Fibroblast of pulmonary artery (primary cell): ENCODE measurements at places on chromosomes 5 and 9.
A peak's percentile ranks its signal among the peaks of the same experiment; 100 is the strongest.

GRCh38 chr9:90097237-90097636 is 492.4 kb downstream of the GADD45G start:
- DNase-seq, result no peak

- DNase-seq, result no peak
These were observed 132.0 kb downstream of the PIK3R1 start for GRCh38 chr5:68347536-68347935.

GRCh38 chr5:6086871-6087270 is 291.5 kb downstream of the MED10 start:
- no peak for DNase-seq

DNA sequence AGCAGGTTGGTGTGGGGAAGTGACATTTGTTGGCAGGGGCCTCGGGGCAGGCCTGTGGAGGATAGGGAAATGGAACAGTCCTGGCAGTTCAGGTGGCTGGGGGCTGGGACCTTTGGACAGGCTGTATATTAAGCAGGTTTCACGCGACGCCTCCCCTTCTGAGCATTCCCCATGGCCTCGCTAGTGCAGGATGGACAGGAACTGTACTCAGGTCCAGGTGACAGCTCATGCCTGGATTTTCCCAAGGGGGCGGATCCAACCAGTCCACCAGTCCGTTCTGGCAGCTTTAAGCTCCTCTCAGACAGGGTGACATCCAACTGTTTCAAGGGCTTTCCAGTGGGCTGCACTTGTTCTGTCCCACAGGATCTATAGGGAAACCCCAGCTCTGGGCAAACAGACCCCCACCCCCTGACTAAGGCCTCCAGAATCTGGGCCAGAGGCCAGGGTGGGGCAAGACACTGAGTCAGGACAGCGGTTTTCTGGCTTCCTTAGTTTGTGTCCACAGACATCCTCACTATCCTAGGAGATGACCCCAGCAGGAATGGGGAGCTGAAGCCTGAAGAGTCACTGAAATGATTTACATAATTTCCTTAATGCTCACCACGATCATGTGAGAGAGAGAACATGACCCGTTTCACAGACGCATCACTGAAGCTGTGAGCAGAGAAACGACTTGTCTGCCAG is 20.9 kb downstream of the CSF2 start:
- DNase-seq, result peak; percentile 85

GRCh38 chr9:127611899-127612790 is at the start of gene STXBP1:
STXBP1 (plus strand) TSS chr9:127612277; CDS start chr9:127612404, 127 bp downstream.
- peak; percentile 85 for DNase-seq

DNA sequence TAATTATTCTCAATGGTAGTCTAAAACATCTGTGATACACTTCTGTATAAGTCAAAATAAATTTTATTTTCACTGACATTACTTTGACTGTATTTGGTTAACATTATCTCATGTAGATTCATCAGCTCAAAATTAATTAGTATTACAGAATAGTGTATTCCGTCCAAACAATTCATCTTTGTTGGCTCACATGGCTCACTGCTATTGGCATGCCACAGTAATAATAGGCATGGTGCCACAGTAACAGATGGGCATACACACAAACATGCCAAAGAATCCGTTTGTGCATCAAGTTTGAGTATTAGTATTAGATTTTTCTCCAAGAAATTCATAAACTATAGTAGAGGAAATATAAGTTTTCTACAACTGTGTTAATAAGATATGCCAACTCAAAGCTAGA is 14.2 kb downstream of the AP3B1 start:
- DNase-seq, result no peak

DNA sequence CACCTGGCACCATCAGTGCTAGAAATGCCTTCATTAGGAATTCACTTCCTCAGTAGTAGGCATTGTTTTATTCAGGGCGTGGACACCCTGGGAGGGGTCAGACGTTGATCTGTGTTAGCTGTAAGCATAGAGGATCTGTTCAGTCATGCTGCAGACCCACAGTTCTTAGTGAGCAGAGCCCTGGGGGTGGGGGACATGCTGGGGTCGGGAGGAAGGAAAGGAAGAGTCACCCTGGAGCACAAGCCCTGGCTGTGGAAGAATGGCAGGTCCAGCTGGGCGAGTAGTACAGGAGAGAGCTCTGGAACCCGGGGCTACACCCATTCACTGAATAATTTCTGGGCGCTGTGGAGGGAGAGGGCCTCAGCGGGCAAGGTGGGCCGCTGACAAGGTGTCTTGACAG is 172.5 kb downstream of the FSTL4 start:
- DNase-seq, result no peak

GRCh38 chr5:74581988-74582365 is 58.6 kb downstream of the ENC1 start:
- no peak for DNase-seq

DNA sequence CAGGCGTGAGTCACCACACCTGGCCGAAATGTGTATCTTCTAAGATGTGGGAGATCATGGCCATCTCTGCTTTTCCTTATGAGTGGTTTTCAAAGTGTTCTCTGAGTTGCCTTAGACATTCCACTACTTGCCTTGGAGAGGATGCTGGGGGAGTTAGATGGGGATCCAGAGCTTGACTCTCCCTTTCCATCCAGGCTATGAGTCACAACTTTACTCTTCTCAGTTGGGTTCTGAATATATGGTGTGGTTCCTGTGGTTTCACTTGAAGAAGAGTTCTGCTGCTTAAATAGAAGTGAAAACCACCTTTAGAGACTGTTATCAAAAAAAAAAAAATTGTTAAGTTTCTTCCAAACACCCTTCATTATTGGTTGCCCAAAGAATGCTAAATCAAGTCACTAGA is 217.6 kb downstream of the ZNF608 start:
- DNase-seq, result no peak

DNA sequence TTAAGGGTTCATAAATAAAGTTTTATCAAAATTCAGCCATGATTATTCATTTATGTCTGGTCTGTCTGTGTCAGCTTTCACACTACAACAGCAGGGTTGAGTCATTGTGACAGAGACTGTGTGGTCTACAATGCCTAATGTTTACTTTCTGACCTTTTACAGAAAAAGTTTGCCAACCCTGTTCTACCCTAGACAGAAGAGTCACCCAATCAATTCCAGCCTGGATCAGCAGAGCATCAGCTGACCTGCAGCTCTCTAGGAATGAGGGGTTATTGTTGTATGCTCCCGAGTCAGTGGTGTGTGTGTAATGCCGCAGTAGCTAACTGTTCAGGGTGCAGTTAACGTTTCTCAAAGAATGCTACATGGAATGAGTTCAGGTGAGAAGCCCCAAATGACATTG is 87.3 kb downstream of the HRH2 start:
- DNase-seq, result no peak

GRCh38 chr9:91223000-91223399 is 138.7 kb downstream of the AUH start:
- no peak for DNase-seq

DNA sequence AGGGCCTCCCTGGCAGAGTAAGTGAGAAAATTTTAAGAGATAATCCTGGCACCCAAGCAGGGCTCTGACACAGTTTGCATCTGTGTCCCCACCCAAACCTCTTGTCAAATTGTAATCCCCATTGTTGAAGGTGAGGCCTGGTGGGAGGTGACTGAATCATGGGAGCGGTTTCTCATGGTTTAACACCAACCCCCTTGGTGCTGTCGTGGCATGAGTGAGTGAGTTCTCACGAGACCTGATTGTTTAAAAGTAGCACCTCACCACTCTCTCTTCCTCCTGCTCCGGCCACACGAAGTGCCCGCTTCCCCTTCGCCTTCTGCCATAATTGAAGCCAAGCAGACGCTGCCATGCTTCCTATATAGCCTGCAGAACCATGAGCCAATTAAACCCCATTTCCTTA is 80.1 kb downstream of the FBXW11 start:
- DNase-seq, result no peak

DNA sequence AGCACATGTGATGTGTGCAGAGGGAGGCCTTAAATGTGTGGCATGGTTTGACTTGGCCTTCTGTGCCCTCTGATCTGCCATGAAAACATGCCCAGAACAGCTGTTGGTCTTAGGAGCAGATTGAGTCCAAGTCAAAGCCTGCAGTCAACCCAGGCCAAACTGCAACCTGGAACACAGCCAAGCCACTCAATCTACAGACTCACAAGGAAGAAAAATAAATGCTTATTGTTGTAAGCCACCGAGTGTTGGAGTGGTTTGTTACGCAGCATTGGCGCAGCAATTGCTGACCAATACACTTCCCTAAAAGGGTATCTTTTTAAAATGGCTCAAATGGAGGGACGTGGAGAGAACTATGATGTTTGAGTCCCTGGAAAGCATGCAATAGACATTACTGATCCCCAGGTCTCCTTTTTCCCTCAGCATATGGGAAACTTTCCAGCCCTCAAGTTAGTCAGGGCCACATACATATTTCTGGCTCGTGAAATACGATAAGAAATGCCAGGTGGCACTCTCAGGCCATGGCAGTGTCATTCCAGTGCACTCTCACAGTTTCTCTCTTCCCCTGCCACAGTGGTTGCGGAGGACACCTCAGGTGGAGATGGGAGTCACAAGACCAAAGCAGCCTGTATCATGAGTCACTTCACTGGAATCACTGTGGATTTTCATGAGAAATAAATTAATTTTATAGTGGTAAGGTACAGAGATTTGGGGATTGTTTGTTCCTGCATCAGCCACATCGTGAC is 168.0 kb upstream of the ZNF618 start:
- no peak for DNase-seq

DNA sequence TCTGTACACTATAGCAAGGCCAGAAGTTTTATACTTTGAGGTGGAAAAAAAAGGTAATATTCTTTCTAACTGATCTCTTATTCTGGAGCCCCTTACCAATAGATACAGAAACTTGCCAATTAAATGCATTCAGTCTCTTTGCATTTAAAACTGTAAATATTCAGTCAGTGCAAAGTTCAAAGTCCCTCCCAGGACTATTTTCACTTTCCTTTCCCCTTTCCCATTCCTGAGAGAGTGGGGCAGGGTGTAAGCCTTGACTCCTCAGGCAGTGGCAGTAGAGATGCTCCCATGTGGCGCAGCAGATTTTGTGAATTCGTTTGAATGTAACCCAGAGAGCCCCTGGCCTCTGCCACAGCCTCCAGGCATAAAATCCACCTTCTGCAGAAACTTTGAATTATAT is 29.9 kb downstream of the CETN3 start:
- no peak for DNase-seq

DNA sequence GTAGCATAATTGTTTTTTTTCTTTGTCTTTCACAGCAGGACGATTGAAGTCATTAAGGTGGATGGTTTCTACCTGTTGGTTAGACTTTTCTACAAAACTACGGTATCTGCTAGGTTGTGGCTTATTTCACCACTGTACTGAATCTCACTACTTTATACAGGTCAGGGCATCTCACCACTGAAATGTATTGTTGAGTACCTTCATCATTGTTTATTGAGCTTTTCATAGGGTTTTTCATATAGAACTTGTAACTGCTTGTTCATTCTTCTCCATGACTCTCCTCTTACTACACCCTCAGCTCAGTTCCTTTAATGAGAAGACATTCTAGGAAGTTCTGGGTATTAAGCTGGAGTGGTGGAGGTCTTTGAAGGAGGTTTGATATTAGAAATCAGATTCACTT is 75.1 kb downstream of the PAM start:
- DNase-seq, result no peak

DNA sequence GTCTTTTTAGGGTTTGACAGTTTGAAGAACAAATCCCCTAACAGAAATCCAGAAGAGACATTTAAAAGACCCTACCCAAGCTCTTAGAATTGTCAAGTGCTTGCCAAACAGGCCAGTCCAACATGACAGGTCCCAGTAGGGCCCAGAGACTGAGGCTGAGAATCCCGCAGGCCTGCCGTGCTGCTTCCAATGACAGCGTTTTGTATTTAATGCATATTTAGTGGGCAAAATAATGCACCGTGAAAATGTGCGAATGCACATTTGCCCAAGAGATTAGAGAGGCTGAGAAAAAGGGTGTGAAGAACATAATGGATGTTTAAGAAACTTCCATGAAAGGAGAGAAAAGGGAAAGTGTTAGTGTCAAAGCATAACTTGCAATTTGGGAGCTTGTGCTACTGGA is 57.6 kb downstream of the CD180 start:
- DNase-seq, result no peak

- no peak for DNase-seq
These were observed 273.2 kb downstream of the ARL15 start for GRCh38 chr5:54037205-54037604.

DNA sequence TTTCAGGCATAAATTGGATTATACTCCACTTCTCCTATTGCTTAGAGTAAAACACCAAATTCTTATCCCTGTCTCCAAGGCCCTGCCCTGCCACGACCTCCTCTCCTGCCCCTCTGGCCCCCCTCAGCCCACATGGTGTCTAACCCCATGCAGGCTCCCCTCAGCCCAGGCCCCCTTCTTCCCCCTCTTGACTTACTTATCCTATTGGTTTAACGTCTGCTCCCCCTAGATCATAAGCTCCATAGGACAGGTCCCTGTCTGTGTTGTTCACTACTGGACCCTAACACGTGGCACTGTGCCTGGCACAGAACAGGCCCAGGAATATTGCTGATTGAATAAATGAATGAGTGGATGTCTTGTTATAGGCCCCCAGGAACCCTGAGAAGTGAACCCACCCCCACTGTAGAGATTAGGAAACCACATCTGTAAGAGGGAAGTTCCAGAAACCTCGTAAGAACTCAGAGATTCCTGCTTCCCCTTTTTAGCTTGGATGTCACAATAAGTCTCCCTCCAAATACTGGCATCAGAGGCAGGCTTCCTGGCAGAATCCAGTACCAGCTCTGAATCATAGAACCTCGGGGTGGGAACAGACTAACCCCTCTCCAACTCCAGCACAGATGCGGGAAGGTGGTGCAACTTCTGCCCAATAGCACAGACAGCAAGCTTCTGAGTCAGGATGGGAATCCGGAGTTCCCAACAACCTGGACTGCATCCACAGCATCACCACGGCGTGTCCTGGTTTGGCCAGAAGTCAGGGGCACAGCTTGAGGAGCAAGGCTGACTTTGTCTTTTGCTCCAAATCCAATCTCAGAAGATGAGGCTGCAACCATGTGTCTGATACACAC is 31.5 kb downstream of the HRH2 start:
- DNase-seq, result no peak

DNA sequence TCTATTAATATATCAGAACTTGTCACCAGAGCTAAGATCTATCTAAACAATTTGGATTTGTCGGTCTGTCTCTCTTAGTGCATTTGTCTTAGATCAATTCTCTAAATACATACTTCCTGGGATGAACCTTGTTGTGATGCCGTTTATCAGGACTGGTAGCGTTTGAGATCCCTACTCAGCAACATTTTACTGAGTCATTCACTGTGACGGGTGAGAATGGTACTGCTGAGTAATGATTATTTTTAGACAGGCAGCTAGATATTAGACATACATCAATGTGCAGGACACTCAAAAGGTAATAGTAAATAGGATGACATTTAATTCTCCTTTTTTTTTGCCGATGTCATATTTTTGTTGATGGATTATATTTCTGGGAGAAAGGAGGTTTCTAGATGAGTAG is 209.0 kb downstream of the CSNK1G3 start:
- DNase-seq, result peak; percentile 46

DNA sequence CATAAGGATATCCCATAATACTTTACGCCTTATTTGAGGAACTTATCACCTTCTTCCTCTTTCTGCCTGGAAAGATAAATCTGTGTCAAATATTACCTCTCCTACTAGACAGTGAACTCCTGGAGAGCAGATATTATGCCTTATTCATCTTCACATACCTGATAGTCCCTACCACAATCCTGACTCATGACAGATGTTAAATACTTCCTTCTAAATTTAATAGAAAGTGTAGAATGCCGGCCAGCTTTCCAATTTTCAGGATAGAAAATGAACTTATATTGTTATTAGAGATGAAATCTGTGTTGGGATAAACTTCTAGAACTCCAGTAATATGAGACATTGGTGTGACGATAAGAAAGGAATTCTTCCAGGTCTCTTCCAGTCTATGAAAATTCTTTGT is 89.0 kb downstream of the GCNT4 start:
- no peak for DNase-seq

- DNase-seq, result peak; percentile 65
These were observed 83.7 kb downstream of the SERINC5 start for GRCh38 chr5:80172067-80172695.
